ENCODE measurements at places on chromosomes 16 and 17. TPM values are rescaled to one million over a fixed set of nuclear protein-coding genes. Genes with fewer than 3 reads are reported as not detected.

DNA sequence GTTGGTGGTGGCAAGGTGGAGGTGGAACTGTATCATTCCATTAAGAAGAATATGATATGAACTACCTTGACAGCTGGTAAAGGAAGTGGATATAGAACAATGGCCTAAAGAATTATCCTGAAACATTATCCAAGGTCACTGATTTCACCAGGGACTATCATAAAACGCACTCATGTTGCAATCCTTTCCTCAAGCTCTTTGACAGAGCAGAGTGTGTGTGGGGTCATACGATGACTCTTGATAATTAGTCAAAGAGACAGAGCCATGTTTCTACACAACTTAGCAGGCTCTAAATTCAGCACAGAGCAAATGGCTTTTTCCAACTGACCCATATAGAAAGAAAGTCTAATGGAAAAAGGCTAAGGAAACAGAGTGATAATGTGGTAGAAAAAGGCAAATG, 126.4 kb upstream of the ANKFN1 start:
- no peak for DNase-seq

GRCh38 chr16:1184156-1184868, 31.4 kb downstream of the CACNA1H start:
- DNase-seq: no peak

- no peak for DNase-seq
These were observed 6.6 kb upstream of the NR1D1 start for GRCh38 chr17:40106760-40107521.

DNA sequence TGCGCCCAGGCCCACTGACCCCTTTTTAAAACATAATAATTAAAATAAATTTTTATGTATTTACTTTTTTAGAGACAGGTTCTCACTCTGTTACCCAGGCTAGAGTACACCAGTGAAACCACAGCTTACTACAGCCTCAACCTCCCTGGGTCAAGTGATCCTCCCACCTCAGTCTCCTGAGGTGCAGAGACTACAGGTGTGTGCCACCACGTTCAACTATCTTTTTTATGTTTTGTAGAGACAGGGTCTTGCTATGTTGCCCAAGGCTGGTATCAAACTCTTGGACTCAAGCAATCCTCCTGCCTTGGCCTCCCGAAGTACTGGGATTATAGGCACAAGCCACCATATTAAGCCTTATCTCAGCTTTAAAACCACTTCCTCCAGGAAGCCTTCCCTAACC, 56.1 kb upstream of the BCAR1 start:
- no peak for DNase-seq

EPOP gene
- 4.3 TPM for total RNA-seq

KCNG4 gene
- total RNA-seq: not detected

AATK gene
- 1.6 TPM for total RNA-seq

SCARF1 gene
- total RNA-seq: not detected

Measured in GM23248 (cell line).